Caki2 (cell line): ENCODE measurements at places on chromosomes 6 and 20.

DNA sequence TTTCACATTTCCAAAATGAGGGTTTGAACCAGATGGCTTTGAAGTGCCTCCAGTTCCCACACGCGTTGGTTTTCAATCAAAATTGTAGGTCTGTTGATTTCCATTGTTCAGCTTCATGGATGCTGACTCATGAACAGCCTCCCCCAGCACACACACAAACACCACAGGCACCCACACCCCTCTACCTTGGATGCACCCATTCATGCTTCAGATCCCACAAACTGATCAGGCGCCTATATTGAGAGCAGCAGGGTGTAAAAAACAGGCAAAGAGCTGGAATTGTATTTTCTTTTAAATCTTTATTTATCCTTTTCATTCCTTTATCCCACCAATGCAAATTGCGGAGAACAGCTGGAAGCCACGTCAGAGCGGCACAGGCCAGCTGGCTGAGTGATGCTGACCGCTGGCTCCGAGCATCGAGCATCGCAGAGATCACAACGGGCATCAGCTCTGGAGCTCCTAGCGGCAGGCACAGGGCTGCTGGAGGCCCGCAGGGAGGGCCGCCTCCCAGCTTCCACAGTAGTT lies 29.3 kb upstream of the TBC1D7 start:
- DNase-seq = no peak

- DNase-seq = peak; percentile 39
Measured at GRCh38 chr6:124924333-124924759, 37.9 kb upstream of the RNF217 start.

DNA sequence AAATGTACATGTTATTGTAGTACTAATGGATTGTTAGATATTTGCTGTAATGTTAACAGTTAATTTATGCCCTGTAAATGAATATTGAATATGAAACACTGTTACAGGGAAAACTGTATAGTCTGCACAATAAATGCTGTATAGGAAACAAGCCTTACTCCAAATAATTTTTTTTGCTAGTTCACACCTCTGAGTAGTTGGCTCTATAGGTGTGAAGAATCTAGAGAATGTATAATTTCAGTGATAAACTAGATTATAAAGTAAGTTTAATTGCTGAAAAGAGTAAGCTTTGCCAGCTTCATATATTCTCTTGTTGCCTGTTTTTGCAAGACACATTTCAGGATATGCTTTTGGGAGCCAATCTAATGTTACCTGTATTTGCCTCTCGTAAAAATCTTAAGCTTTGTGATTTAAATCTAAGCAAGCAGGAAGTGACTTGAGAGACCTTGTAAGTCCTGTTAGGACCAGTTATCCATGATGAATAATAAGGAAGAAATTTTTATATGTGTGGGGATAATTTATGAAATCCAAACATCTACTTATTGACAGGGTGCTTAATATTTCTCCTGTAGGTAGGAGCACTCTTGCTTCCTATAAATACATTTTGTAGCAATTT lies 232.4 kb downstream of the ZFAND3 start:
- no peak for DNase-seq

GRCh38 chr6:72672906-72673305 lies 51.0 kb downstream of the KCNQ5 start:
- no peak for DNase-seq

- DNase-seq = peak; percentile 94
Measured at GRCh38 chr20:46970937-46971630, 76.4 kb downstream of the EYA2 start.

DNA sequence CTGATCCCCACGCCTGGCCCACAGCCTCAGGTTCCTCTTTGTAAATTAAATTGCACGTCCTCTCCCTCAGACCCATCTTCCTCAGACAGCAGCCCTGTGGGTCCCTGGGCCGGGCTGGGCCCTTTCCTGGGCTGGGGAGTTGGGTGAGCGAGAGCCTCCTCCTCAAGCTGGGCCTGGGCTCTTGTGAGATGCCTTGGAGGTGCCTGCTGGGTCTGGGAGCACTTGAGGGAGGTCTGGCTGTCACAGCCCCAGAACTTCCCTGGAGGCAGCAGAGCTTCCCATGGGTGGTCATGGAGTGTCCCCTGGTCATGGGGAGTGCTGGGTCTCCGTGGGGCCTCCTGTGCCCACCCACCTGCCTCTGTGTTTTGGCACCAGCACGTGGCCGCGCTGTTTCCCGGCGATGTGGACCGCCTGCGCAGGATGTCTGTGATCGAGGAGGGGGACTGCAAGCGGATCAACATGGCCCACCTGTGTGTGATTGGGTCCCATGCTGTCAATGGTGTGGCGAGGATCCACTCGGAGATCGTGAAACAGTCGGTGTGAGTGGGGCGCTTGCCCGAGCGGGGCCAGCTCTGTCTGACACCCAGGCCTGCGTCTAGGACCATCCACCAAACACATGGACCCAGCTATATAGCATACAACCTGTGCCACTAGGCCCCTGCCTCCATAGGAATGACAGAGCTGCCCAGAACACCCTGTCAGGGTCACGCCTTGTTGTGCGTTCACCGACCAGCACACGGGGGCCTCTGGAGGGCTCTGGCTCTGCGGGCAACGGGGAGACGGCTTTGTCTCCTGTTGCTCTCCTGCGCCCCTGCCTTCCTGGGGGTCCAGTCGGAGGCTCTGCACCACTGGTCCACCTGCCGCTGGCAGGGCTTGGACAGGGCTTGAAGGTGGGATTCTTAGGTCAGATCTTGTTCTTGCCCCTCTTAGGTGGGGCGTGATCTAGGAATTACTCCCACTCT lies 33.0 kb downstream of the PYGB start:
- no peak for DNase-seq

DNA sequence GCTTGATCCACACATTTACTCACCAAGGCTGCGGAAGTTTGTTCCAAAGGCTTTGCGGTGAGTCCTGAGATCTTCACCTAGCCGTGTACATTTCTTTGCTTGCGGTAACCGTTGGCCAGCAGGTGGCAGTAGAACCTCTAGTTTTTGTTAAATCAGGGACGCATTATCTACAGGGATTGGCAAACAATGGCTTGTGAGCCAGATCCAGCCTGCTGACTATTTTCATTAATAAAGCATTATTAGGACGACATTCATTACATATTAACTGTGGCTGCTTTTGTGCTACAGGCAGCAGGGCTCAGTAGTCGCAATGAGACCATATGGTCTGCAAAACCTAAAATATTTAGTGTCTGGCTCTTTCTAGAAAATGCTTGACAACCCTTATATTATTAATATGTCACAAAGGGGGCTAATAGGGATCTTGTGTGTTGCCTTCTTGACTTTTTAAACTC lies 174.1 kb downstream of the DOK5 start:
- DNase-seq = peak; percentile 69

GRCh38 chr6:113805811-113806495 lies 51.2 kb upstream of the MARCKS start:
- no peak for DNase-seq

DNA sequence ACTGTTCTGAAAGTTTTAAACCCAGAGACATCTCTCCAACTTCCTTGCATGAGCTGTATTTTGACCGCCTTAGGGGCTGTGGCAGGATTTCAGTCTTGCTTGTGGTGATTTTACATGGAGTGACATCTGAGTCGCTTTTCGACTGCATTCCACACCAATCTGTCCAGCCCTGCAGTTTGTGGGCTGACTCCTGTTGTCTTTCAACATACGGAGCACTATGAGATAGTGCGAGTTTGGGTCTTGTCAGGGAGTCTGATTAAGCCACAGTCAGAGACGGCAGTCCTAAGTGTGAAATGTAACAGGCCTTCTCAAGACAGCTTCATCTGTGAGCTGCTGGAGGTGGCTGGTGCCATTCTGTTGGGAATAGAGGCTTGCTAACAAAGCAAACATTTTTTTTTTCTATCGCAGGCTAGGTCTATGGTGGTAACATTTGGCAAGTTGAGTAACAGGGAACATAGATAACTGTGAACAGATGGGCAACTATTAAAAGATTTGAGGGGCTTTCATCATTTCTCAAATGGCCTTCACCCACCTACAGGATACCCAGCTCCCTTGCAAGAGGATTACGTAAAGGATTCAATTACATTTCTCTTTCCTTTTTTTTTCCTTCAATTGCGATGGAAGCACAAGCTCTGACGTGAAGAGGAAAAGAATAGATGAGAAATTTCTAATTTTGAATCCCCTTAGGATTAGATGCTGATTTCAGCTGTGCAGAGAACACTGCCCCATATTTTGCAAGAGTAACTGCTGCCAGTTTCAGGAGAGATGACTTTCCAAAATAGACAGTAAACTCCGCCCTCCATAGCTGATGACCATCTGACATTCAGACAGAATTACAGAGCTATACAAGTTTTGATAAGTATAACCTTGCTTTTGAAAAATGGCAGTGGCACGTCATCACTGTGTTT lies 25.1 kb downstream of the CAP2 start:
- no peak for DNase-seq

- no peak for DNase-seq
Measured at GRCh38 chr6:138772596-138773176, 883 bp upstream of the CCDC28A start.

- DNase-seq = no peak
Measured at GRCh38 chr6:135096403-135097130, 41.9 kb upstream of the HBS1L start.

DNA sequence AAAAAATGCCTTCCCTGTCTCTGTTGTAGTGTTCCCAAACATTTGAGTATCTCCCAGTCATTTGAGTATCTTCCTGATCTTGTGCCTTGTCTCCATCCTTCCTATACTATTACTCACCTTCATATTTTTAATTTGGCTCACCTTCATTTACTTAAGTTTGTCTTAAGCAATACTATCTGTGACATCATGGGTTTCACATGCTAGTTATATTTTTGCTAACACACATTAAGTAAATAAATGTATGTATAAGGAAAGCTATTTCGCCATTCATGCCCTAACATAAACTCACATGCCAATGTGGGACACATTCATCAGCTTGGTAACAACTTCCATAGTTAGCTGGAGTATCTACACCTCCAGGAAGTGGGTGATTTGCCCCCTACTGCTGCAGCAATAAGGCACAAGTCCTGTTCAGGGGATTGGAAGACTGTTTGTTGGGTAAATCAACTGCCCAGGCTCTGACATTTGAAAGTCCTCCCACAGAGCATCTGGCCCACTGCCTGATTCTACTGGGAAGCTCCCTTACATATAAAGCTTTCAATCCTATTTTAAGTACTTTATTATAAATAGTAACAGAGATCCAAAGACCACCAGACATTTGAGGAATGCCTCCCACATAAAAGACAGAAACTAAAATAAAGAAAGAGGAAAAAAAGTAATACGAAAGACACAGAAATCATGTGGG lies 132.3 kb downstream of the ISM1 start:
- no peak for DNase-seq

- DNase-seq = peak; percentile 38
Measured at GRCh38 chr20:2386516-2387179, 5.9 kb downstream of the TGM6 start.

- no peak for DNase-seq
Measured at GRCh38 chr6:106614592-106615257, 14.6 kb downstream of the RTN4IP1 start.

DNA sequence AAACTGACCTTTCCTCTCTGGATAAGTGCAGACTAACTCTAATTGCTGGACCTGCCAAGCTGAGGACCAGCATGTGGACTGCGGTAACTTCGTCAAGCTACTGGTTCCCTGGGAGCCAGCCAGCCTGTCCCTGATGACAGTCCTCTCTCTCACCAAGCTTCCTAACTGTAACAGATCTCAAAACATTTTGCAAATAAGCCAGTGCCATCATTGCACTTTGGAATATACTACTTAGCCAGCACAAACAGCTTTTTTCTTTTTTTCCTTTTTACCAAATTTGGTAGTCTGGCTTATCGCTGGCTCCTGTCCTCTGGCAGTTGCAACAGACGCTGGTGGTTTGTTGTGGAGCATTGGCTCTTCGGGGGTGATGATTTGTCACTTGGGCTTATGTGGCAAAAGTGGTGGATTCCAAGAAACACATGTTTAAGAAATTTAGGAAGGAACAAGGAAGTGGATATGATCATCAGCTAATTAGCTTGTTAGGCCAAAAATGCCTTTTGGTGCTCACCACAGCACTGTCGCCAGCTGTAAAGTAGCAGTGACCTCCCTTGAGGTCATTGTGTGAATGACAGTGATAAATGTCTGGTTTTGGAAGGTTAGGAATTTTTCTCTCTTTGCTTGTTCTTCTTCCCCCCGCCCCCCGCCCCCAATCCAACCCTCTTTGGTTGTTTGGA lies 171.7 kb downstream of the CLIC5 start:
- DNase-seq = no peak

DNA sequence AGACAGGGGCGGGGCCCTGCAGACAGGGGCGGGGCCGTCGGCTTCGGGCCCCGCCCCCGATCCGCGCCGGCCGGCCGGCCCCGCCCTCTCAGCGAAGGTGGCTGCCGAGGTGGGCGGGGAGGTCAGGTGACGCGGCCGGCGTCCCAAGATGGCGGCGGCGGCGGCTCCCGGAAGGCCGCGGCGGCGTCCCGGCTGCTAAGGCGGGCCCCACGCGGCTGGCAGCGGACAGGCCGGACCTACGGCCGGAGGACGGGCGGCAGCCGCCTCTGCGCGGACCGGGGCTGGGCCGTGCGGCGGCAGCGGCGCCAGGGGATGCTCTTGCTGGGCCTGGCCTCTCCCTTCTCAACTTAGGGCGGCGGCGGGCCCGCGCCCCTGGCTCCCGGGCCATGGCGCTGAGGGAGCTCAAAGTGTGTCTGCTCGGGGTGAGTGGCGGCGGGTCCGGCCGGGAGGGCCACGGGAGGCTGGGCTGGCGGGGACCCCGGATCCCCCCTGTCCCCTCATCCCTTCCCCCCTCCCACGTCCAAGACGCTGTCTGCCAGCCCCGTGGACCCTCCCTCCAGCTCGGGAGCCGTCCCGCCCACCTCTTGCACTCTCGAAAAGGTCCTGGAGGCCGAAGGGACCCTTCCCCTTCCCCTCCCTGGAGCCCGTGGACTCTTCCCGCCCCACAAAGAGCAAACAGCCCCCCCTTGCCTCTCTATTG lies at the start of gene RAB22A:
TSS of gene RAB22A (plus strand) at position 125 of the 700 bp plus-strand sequence. CDS start at position 387, 262 bp downstream.
- DNase-seq = peak; percentile 69

- DNase-seq = no peak
Measured at GRCh38 chr6:149138699-149139294, 178.7 kb upstream of the TAB2 start.

- peak; percentile 46 for DNase-seq
Measured at GRCh38 chr6:168865-169455, 123.3 kb upstream of the DUSP22 start.

GRCh38 chr6:14706378-14706929 lies 539.4 kb upstream of the JARID2 start:
- DNase-seq = no peak
